Effector CD8-positive, alpha-beta T cell (primary cell): ENCODE measurements at places on chromosomes 6 and 20.

DNA sequence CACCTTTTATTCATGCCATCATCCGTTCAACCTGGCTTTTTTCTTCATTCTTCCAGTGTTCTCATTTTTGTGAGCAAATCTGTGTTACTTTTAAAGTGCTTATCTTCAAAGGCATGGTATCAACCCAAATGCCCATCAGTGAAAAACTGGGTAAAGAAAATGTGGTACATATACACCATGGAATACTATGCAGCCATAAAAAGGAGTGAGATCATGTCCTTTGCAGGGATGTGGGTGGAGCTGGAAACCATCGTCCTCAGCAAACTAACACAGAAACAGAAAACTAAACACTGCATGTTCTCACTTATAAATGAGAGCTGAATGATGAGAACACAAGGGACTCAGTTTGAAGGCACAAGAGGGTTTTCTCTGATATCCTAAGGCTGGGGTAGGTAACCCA is 130.3 kb downstream of the CCDC170 start:
- DNase-seq = no peak

GRCh38 chr6:54515013-54515412 is 206.8 kb downstream of the TINAG start:
- DNase-seq = no peak

DNA sequence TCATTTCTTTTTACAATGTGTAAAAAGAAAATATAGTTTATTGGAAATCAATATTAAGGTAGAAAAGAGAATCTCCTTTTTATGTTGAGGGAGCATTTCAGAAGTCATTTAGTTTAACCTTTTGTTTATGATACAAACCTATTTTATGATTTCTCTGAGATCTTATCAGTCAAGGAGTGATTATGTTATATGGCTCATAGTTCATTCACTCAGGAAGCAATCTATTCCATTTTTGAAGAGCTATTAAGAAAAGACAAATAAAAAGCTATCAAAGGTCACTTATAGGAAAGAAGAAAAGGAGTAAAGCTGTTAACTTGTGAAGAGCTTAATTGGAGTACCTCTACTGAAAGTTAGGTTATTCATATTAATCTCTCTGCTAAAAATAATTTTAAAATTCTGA is 526.6 kb upstream of the JAG1 start:
- DNase-seq = no peak

GRCh38 chr20:54646156-54646517 is 170.7 kb downstream of the DOK5 start:
- no peak for DNase-seq

DNA sequence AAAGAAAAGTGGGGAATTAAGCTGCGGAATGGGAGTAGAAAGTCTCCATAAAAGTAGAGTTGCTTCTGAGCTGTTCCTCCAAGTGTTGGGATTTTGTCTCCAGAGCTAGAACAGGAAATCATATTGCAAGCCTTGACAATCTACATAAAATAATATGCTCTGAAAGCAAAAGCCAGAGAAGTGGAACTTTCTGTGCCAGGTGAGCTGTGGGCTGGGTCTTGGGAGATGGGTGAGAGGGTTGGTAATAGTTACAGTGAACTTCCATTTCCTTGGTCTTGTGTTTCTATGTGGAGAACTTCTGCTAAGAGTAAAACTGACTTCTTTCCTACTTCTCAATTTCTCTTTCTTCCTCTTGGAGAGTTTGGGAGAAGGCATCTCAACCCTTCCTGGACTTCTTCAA is 6.3 kb upstream of the HMGN4 start:
- DNase-seq = no peak

- no peak for DNase-seq
Observed at GRCh38 chr20:4090756-4091489, 75.6 kb upstream of the RNF24 start.

- no peak for DNase-seq
Observed at GRCh38 chr20:47102629-47103028, 208.0 kb downstream of the EYA2 start.

GRCh38 chr6:27517928-27518787 is 45.3 kb upstream of the ZNF184 start:
- no peak for DNase-seq

DNA sequence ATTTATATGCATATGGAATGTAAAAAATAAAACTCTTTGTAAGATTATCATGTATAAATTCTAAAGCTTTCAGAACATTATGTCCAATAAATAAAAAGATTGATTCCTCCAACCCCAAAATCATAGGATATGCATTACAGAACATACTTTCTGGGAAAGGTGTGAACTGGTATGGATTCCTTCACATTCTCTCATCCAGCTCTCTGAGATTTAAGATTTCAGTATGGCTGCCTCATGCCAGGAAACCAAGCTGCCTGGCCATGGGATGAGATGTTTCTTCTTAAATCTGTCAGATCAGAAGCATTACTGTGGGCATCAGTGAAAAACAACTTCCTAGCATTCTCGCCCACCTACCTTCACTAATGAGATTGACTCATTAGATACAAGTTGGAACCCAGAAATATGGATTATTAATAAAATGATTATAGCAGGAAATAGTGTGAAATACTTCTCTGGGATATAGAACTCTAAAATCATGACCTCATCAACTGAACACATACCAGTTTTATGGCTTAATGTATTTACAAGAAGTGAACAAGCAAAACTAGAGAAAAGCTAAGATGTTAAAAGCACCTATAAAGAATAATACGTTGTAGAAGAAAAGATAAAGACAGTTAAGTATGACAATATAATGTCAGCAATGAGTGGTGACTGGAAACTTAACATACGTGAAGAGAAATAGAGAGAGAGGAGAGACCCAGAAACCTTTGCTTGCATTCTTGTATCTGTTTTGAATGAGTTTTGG is 171.6 kb upstream of the PHACTR1 start:
- DNase-seq = no peak

DNA sequence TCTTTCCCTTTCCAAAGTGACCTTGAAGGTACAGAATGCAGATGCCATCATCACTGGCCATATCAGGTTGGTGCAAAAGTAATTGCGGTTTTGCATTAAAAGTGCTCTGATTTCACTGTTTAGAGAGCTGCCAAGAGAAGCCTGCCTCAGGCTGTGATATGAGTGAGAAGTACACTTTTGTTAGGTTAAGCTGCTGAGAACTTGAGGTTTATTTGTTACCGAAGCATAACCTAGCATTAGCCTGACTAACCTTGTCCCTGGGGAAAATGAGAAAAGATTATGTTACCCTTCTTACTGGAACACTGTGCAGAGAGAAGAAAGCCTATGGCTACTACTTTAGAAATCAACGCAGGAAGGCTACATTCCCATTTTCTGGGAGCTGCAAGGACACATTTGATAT is 70.5 kb upstream of the RBM24 start:
- DNase-seq = no peak

- DNase-seq = no peak
Observed at GRCh38 chr6:107122748-107123147, 7.4 kb upstream of the BEND3 start.

- DNase-seq = no peak
Observed at GRCh38 chr6:73503027-73503772, 17.6 kb downstream of the EEF1A1 start.

DNA sequence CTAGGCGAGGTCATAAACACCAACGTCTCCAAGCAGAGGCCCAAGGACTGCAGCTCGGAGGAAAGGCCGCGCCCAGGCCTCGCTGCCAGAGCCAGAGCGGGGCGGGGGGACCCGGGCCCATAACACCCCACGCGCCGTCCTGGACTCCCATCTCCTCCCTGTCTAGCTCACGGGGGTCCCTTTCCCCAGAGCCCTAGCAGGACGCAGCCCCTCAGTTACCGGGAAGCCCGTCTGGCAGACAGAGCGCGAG is 44.9 kb downstream of the MDFI start:
- no peak for DNase-seq

DNA sequence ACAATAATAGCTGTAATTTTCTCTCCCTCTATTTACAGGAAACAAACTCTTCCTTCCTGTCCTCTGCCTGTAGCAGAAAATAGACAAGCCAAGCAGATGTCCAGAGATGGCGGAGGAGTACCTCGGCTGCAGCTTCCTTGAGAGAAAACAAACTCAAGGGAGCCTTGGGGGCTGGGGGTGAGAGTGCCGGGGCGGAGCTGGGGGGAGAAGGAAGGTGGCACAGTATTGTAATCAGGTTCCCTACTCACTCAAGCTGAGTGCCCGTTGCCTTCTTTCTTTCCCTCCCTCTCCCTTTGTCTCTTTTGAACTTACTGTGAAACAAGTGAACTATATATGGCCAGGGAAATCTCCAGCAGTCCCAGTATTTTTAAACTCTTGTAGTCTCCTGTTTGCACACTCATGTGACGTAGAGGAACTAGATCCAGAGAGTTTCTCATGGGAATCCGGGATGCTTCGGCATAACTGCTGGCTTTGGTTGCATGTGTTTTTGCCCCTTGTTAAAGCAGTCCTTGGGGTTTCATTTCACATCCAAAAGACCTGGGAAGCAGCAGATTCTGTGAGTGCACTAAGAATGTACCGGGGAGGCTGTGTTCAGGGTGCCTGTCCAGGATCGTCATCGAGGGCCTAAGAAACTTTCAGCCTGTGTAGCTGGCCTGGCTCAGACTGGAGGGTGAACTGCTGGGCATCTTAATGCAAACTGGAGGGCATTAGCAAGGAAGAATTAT is 44.6 kb upstream of the HDDC2 start:
- no peak for DNase-seq

DNA sequence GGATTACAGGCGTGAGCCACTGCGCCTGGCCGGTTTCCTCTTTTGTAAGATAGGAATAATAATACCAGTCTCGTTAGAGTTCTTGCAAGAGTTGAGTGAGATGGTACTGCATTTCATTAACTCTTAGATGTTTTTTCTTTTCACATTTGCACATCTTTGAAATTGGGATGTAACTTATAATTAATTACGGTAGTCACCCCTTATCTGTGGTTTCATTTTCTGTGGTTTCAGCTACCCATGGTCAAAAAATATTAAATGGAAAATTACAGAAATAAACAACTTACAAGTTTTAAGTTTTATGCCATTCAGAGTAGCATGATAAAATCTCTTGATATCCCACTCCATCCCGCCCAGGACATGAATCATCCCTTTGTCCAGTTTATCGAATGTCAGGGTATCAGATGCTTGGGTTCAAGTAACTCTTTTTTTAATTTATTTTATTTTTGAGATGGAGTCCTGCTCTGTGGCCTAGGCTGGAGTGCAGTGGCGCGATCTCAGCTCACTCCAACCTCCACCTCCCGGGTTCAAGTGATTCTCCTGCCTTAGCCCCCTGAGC is 15.4 kb downstream of the PTK7 start:
- no peak for DNase-seq

GRCh38 chr6:106168097-106168888 is 82.2 kb downstream of the PRDM1 start:
- DNase-seq = no peak

GRCh38 chr20:43963872-43964791 is 49.5 kb downstream of the TOX2 start:
- peak; percentile 34 for DNase-seq

- DNase-seq = no peak
Observed at GRCh38 chr6:135358985-135359384, 138.6 kb downstream of the AHI1 start.

DNA sequence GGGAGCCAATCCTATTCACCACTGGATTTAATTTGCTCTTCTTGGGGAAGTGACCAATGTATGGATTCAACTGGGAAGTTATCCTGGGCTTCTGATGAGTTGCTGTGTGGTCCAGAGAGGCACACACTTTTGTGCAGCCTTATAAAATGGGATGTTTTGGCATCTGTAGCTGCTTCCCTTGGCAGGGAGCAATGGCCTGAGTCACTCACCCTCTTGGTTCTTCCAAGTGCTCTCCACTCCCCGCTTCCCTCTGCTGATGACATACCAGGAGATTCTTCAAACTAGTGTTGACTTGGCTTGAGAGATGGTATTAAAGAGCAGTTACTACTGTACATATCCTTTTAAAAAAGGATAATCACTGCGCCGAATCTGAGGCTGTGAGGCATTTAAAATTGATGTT is 105.8 kb downstream of the JARID2 start:
- DNase-seq = no peak

DNA sequence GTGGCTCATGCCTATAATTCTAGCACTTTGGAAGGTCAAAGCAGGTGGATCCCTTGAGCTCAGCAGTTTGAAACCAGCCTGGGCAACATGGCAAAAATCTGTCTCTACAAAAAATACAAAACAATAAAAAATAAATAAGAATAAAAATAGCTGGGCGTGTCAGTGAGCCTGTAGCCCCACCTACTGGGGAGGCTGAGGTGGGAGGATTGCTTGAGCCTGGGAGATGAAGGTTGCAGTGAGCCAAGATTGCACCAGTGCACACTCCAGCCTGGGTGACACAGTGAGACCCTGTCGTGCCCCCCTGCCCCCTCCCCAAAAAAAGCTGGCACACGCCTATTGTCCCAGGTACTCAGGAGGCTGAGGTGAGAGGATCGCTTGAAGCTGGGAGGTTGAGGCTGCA is 35.1 kb upstream of the SRPK1 start:
- DNase-seq = no peak

- DNase-seq = no peak
Observed at GRCh38 chr6:114042267-114043016, 71.5 kb upstream of the HDAC2 start.

- no peak for DNase-seq
Observed at GRCh38 chr20:58402305-58402704, 13.3 kb downstream of the VAPB start.

DNA sequence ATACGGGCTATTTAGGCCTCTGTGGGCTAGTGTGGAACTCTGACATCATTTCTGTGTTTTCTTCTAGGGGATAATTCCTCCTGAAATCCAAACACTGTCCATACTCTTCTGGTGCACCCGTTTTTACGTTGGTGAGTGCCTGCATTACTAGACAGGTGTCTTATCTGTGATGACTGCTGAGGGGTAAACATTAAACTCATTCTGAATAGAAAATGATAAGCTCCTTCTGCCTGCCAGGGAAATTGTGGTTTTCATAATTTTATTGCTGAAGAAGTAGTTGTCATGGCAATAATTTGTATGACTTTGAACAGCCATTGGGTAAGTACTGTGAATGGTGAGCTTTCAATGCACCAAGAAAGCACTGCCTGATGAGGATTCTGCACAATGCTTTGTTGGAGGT is 705.6 kb downstream of the UTRN start:
- no peak for DNase-seq

- DNase-seq = no peak
Observed at GRCh38 chr20:17969884-17970409, 1.1 kb downstream of the MGME1 start.

DNA sequence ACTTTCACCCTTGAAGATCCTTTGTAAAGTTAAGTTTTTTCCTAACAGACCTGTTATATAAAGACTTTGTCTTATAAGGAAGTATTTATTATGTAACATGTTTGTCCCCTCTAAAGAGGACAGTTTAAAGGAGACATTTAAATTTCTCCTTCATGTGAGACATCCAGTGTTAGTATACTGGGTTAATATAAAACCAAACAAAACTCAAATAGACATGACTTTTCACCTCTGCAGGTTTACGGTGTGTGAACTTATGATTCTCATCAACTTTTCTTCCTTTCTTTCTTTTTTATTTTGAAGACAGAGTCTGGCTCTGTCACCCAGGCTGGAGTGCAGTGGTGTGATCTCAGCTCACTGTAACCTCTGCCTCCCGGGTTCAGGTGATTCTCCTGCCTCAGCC is 17.4 kb upstream of the MPC1 start:
- DNase-seq = no peak

- DNase-seq = no peak
Observed at GRCh38 chr6:127458817-127459216, 372 bp downstream of the KIAA0408 start.
